Stimulated activated CD4-positive, alpha-beta T cell treated with anti-CD3 and anti-CD28 coated beads, TNF-alpha, amount 100 ng/mL, for 24 hours (primary cell): ENCODE measurements at places on chromosomes 6 and 20.

GRCh38 chr6:169577974-169578373 is 123.9 kb downstream of the WDR27 start:
- DNase-seq = no peak

DNA sequence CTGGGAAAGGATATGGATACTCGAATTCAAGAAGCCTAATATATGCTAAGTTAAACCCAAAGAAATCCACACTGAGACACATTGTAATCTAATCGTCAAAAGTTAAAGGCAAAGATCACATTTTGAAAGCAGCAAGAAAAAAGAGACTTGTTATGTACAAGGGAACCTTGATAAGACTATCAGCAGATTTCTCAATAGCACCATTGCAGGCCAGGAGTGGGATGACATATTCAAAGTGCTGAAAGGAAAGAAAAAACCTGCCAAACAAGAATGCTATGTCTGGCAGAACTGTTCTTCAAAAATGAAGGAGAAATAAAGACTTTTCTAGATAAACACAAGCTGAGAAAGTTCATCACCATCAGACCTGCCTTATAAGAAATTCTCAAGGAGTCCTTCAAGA is 75.2 kb downstream of the COL21A1 start:
- no peak for DNase-seq

GRCh38 chr20:44495802-44496481 is 20.3 kb downstream of the TTPAL start:
- no peak for DNase-seq

DNA sequence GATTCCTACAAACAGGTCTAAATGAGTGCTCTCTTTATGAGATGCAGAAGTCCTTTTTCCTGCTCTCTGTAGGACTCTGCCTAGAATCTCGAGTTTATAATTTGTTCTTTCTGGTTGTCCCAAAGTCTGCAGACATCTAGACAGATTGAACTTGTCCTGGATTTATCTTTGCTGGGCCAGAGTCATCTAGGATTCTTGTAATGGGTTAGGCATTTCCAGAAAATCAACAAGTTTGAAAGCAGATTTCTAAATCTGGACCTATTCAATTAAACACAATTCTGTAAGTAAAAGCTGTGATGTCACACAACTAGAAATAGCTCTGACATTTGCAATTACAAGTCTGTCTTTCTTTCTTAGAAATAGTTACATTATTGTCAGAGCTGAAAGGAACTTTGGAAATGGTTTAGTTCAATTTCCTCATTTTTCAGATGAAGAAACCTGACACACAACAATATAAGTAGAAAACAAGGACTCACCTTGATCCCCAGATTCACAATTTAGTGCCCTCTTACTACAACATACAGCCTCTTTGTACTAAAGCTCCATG is 4.2 kb upstream of the RSPO3 start:
- DNase-seq = no peak

GRCh38 chr20:47305667-47306066 is 50.8 kb downstream of the ZMYND8 start:
- no peak for DNase-seq

GRCh38 chr20:58327211-58327610 is 17.7 kb downstream of the RAB22A start:
- no peak for DNase-seq

- DNase-seq = no peak
These were observed 3.2 kb downstream of the RBM38 start for GRCh38 chr20:57394121-57395082.

DNA sequence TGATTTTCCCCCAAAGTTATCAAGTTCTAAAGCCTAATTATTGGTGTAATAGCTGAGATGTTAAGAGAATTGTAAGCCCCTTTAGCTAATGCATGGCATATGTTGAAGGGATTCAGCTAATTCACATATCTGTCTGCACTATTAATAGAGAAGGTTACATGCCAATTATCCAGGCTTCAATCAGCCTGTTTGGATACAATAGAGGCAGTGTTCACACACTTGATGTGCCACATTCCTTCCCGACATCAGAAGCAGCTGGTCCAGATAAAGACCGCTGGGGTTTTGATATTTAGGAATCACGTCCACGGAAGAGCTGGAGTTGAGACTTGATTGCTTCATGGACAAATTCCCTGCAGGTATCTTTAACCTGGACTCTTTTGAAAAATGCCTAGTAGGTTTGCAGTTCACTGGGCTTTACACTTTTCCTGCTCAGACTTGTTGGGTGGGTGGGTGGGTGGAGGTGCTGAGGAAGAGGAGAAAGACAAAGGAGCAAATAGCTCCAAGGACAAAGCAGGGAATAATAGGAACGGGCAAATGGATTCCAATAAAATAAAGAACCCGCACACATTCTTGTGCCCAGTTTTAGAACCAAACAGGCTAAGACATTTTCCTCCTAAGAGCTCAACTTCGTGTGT is 142.6 kb upstream of the ZNF217 start:
- DNase-seq = no peak

- no peak for DNase-seq
These were observed 143.1 kb downstream of the EDN3 start for GRCh38 chr20:59443550-59443949.

GRCh38 chr20:24989162-24989561 is 3.4 kb downstream of the APMAP start:
- DNase-seq = no peak

GRCh38 chr6:169208011-169208410 is 45.6 kb downstream of the THBS2 start:
- no peak for DNase-seq

DNA sequence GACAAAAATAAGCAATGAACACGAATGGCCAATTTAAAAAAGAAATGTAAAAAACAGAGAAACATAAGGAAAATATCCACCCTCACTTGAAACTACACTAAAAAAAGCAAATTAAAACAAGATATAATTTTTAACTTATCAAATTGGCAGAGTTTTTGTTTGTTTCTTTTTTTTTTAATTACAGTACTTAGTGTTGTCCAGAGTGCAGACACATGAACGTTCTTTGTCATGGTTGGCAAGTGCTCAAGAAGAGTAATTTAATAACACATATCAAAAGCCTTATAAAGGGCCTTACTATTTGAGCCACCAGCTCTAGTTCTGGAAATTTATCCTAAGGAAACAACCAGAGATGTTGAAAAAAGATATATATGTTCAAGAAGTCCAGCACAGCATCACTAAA is 142.3 kb downstream of the ATXN1 start:
- no peak for DNase-seq
